ENCODE measurements at places on chromosomes 5 and 9.
A peak's percentile ranks its signal among the peaks of the same experiment; 100 is the strongest.

DNA sequence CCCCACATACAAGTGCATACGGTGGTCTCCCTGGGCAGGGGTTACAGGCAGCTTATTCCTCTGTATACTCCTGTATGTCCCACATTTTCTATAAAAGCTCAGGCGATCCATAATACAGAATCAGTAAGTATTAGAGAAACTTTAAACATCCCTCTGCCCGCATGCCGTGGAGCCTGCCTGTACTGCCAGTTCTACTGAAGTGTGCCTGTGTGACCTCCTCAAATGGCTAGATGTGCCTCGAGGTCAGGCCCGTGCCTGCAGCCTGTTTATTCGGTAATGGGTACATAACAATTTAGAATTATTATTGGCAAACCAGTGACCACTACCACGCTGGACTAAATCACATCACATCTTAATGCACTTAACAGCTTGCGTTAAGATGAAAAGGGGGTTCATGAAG, 190.8 kb downstream of the FANCC start:
- no peak for DNase-seq

- no peak for DNase-seq
Observed at GRCh38 chr5:71937921-71938698, 169.2 kb upstream of the MAP1B start.

GRCh38 chr5:112388739-112389138, 30.3 kb downstream of the EPB41L4A start:
- peak; percentile 33 for DNase-seq

DNA sequence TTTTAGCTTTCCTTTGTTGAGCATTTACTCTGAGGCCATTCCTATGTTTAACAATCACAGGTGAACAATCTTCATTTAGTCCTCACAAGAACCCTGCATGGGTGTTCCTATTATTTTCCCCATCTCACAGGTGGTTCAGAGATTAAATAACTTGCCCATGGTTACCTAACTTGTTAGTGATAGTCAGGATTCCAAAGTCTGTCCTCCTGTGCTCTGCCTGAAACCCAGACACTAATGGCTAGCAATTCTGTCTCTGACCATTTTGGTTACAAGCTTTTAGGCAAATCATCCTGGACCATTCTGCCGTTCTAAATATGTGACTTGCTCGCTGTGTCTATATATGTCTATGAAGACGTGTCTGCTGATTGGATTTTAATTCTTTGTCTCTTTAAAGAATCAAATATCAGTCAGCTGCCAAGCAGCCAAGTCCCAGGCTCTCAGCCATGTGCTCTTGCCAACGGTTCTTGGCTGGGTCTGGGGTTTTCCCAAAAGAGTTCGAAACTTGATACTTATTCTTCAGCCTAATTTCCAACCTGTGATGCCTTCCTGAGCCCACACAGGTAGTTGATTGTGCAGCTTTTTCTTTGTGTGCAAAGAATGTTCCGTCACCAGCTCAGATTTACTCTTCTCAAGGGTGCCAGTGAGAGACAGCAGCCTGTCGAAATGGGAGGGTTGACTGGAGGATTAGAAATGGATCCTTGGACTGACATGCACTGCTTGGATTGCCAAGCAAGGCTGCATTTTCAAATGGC, 121.7 kb downstream of the NREP start:
- DNase-seq: no peak

- no peak for DNase-seq
Observed at GRCh38 chr5:169085636-169086035, 215.3 kb downstream of the SLIT3 start.

DNA sequence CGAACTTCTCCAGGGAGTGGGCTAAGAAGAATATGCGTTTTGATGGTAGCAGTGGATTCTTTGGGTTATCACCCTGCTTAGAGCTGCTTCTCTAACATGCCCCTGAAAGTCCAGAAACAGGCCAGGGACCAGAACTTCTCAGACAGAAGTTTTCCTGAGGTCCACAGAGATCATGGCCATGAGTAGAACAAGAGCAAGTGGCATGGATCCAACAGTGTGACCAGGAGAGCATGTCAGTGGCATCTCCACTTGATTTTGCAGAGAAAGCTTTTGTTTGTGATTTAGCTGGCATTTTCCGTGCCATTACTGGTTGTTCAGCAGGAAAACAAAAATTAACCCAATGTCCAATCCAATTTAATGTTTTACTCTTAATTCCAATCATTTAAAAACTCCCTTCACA, 298.5 kb upstream of the CD180 start:
- no peak for DNase-seq

DNA sequence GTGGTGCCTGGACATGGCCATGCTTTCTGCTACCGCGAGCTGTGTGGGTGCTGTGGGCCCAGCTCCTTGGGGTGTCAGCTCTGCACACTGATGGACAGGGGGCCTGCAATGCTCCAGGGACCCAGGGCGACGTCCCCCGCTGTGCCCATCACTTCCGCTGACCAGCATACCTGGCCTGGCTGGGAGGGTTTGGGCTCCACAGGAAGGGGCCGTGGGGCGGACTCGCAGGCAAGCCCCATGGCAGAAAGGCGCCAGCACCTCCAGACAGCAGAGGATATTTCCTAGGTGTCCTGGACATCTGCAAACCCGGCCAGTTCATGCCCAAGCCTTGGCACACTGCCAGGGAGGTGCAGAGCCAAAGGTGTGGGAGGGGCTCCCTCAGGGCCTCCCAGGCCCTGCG, 295.8 kb upstream of the IRX4 start:
- no peak for DNase-seq

DNA sequence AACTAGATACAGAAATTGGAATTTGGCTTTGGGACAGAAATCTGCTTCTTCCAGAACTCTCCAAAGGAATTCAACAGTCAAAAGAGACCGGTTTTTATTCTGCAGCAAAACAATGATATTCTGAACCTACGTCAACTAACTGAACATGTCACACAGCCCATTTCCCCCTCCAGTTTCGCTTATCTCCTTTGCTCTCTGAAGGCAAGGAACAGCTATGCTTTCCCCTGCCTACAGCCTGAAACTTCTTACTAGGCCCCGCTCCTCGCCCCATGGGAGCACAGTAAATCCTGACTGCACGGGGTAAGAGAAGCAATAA, 488 bp downstream of the SKIC3 start:
- no peak for DNase-seq

DNA sequence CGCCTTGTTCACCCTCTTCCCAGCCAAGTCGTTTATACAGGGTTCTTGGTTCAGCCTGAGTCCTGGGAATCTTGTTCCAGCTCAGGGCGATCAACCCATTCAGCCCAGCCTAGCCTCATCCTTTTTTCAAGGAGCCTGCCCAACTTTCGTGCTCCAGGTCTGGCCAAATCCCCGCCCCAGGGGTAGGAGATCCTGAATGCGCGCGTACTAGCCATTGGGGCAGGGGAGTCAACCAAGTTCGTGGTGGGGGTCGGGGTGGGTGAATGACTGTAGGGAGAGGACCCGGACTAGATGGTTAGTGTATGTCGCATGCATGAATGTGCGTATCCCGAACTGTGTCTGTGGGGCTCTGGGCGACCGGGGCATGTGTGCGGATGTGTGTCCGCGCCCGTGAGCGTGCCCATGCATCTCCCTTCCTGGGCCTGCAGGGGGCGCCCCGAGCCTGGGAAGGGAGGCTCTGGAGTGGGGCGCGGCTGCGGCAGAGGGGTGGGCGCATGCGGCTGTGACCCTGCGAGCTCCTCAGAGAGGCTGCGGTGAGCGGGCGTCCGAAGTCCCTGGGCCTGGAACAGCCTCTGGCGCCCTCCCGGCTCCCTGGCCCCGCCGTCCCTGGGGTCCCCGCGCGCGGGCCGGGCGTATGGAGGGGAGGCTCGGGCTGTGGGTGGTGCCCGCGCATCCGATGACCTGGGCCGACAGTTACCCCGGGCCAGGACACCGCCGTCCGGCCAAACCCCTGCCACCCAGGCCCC, 8.7 kb downstream of the CCL21 start:
- DNase-seq: peak; percentile 49

DNA sequence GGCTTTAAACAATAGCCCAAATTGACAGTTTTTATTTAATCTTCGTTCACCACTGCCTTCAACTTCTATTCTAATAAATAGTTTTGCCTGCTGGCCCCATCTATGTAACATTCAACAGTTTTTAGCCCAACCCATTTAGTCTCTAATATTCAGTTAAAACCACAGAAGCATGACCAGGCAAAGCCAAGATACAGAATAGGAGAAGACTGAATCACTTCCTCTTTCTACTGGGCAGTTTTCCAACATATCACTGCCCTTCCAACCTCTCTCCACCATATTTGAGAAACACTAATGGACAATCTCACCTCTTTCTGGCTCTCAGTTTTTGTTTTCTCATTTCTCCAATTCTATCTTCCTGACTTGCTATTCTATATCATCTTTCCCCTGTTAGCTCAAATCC, 352.9 kb downstream of the DNAH5 start:
- no peak for DNase-seq

DNA sequence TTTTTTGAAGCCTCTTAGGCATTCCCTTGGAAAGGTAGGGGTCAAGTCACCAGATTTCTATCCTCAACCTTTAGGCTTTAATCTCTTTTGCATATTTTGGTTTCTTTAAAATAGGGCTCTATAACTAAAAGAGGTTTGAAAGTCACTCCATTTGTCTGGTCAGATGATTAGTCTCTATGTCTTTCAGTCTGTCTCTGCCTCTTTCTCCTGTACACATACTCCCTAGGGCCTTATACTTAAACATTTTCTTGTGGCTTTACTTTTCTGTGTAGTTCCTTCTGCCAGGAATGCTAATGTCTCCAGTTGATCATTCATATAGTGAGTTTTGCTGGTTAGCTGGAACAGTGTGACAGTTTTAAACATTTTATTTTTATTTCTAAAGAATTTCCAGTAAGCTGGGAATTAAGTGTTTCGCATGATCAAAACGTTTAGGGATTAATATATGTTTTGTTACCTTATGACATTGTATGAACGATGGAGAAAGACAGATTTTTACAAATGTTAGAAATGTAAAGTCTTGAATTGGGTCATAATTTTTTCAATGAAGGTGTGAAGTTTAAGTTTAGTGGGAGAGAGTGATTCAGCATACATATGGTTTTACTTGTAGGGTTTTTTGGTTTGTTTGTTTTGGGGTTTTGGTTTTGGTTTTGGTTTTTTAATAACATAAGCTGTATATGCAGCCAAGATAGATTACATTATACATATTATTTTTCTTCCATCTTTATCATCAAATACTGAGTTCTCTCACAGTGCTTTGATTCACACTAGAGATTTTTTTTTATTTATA, 90.6 kb downstream of the ZCCHC7 start:
- no peak for DNase-seq

DNA sequence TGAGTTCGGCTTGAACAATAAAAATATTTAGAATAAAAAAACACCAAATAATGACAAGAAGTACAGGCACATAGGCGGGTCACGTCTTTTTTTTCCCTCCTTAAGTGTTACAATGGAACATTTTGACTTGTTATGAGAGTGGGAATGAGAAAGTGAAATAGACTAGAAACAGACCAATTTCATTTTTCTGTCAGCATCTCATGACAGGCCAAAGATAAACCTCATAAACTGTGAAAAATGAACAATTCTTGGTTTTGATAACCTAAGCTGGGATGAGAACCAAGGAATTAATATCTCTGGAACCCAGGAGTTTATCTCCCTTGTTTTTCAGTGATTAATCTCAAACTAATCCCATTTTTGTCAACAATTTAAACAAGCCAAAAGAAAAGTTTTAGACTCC, 299.5 kb downstream of the SLIT3 start:
- no peak for DNase-seq

DNA sequence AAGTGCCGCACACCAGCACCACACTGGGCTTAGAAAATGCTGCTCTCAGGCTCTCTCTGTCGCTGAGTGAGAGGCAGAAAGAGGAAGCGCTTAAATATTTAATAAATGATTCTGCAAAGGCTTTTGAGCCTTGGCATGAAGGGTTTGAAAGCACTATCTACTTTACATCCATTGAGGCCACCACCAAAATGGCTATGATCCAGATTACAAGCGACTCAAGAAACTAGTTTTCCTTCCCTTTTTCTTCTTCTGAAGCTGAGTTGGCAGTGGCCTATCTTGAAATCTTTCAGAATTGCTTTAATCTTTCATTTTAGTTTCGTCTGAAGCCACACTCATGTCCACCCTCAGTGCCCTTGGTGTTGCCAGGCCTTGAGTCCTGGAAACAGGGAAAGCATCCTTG, 59.5 kb downstream of the EBF1 start:
- DNase-seq: no peak

DNA sequence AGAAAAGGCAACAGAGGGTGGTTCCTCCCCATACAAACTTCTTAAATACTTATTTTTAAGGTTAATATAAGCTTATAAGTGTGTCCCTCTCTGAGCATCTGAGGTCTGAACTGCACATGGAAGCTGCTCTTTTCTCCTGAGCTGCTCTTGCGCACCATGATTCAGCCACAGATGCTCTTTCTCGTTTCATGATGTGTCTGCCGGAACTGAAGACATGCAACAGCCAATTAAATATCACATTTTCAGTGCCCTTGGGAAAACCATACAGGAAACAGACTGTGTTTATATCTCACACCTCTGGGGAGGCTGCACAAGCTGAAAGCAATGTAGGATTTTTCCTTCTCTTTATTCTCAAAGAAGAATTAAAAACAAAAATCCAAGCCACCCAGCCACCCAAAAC, 96.8 kb upstream of the NREP start:
- no peak for DNase-seq

DNA sequence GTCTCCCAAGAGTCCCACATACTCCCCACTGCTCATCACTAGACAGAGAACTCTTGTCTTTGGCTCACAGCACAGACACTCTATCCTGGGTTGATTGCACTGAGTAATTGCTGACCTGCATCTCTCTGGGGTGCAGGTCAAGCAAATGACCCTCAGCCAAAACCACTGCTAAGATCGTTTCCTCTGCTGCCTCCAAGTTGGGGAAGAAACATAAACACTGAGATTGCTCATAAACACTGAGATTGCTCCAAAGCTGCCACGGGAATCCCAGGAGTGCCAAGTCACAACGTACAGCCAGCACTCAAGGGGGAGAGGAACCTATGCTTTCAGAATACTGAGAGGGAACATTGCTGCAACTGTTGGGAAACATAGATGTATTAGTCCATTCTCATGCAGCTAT, 1402.1 kb upstream of the ACO1 start:
- no peak for DNase-seq

DNA sequence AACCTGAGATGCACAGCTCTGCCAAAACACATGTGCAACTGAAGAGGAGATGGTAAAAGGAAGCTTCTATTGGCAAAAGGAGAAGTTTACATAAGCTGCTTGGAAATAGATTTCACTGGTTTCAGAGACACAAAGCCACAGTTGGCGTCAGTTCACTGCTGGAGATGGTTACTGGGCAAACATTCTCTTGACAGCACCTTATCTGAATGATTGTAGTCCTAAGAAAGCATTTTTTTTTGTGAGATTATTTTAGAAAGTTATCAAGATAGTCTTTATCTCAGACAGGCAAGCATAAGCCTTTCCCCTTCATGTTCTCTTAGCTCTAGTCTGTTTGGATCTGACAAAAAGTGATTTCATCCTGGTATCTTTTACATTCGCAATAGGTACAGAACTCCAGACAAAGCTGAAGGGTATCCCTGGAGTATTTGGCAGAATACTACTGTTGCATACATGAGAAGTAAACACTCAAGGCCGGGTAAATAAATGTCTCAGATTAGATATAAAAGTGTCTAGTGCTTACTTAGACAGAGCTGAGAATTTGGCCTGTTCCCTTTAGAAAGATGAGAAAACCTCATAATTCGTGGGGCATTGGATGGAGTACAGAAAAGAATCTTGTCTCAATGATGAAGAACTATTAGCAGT, 1668.0 kb upstream of the NUDT12 start:
- no peak for DNase-seq

GRCh38 chr9:118305331-118305730, 601.1 kb downstream of the TLR4 start:
- DNase-seq: no peak

- no peak for DNase-seq
Observed at GRCh38 chr9:111843971-111844370, 49.2 kb upstream of the SHOC1 start.

GRCh38 chr5:151758141-151758429, 346 bp downstream of the ATOX1 start:
- no peak for DNase-seq

All from DMS79 (cell line).